HuH-7 (cell line): ENCODE measurements at places on chromosomes 4 and X.

DNA sequence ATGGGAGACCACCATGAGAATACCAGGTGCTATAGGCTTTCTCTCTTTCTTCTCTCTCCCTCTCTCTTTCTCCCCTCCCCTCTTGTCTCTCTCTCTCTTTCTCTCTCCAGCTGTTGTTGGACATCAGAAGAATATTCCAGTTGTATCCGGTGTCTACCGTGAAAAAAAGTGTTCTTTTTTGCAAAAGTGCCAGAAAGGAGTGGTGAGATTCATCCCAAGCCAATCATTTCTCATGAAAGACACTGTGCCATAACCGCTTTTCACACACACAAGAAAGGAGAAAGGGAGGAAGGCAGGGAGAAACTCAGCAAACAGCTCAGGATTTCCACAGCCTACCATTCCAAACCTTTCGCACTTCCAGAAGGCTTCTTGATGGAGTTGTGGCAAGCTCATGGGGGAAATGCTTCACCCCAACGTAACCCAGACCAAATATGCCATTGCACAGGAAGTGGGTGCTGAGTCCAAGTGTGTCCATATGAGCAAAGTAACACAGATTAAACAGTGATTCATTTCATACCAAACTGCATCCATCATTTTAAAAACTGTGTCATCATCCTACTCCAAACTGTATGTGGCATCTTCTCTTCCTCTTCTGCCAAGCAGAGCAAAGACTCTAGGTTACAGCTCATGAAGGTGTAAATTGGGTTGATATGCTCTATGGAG lies 224.0 kb downstream of the APBB2 start:
- no peak for DNase-seq

GRCh38 chrX:130155564-130155963 lies 10.1 kb downstream of the AIFM1 start:
- DNase-seq, result no peak

DNA sequence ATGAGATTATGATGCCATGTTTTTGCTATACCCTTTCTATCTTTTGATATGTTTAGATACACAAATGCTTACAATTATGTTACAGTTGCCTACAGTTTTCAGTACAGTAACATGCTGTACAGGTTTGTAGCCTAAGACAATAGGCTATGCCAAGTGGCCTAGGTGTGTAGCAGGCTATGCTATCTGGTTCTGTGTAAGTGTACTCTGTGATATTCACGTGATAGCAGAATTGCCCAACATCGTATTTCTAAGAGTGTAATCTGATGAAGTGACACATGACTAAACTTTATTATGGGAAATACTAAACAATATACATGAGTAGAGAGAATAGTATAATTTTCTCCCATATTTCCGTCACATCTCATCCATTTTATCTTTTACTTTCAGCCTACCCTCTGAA lies 97.0 kb downstream of the CLDN22 start:
- no peak for DNase-seq

DNA sequence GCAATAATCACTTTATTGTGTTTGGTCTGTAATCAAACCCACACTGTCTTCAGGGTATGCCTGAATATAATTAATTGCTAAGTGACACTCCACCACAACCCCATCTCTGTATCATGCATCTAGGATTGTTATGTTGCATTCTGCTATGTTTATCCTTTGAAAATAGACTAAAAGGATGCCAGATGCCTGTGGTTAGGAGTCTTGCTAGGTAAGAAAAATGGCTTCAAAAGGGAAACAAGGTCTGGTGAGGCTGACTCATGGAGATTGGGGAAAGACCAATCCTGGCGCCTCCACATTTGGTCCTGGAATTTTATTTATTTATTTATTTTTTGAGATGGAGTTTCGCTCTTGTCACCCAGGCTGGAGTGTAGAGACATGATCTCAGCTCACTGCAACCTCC lies 360.5 kb upstream of the SLC7A11 start:
- DNase-seq, result no peak

- no peak for DNase-seq
Measured at GRCh38 chr4:84634961-84635360, 52.0 kb downstream of the CDS1 start.

DNA sequence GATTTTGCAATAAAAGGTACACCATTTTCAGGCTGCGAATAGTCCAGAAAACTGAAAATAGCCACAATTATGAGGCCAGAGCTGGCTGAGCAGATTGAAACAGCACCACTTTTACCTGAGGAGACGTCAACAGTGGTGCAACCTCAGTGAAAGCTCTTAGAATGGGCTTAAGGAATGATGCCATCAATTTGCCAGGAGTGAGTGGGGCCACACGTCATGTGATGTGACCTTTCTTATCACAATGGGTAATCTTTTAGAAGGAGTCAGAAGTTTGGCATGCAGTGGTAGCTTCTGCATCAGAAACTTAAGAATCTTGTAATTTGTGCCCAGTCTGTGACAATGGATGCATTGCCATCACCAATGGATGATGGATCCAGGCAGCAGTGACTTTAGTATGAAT lies 27.6 kb downstream of the ZNF81 start:
- DNase-seq, result no peak

- DNase-seq, result no peak
Measured at GRCh38 chrX:41526925-41527324, 79.8 kb downstream of the NYX start.

DNA sequence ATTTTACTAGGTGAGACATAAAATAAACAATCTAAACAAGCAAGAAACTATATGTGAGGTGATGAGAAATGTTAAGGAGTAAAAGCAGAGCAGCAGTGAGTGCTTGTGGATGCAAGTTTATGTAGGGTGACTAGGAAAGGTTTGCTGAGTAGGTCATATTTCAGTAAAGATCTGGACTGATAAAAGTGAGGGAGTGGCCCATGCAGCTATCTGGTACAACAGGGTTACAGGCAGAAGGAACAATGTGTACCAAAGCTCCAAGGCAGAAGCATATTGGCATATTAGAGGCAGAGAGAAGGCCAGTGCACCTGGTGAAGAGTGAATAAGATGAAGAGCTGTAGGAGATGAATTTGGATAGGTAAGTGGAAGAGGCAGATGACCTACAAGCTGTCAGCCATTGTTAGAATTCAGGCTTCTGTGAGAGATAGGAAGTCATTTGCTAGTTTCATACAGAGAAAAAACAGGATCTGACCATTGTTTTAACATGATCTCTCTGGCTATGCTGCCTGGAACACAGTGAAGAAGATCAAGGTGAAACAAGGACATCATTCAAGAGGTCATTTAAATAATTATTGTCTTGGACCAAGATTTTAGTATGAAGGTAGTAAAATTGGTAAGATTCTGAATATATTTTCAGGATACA lies 274.6 kb downstream of the ANKRD50 start:
- no peak for DNase-seq

DNA sequence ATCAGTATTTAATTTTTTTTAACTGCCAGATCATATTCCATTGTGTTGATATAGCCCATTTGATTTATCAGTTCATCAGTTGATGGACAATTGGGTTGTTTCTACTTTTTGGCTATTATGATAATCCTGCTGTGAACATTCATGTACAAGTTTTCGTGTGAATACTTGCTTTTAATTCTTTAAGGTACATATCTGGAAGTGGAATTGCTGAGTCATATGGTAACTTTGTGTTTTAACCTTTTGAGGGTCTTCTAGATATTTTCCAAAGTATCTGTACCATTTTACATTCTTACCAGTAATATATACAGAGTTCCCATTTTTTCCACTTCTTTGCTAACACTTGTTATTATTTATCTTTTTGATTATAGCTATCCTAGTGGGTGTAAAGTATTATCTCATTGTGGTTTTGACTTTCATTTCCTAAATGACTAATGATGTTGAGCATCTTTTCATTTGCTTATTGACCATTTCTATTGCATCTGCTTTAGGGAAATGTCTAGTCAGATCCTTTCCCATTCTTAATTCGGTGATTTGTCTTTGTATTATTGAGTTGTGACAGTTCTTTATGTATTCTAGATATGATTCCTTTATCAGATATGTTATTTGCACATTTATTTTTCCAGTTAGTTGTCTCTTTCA lies 75.2 kb upstream of the NUDT6 start:
- DNase-seq, result no peak
